ENCODE measurements at places on chromosomes 7 and 10.
A peak's percentile ranks its signal among the peaks of the same experiment; 100 is the strongest.

DNA sequence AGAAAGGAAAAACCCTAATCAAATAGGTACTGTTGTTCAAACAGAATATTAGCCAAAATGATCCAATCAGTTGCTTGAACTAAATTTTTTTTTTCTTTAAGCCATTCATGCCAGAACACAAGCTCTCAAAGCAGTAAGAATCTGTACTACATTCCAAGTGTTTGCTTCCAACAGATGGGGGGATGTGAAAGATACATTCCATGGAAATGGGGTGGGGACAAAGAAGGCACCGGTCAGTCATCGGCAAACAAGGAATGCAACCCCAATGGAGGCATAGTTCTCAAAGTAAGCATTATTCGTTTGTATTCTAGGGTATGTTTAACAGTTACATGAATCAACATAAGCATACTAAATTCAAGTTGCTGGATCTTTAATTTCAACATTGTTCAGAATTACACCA lies 32.5 kb downstream of the C10orf143 start:
- no peaks in the 10 kb centered on the region for H3K4me1 ChIP-seq
- H3K27me3 ChIP-seq, result no peaks in the 10 kb centered on the region
- H3K36me3 ChIP-seq, result peaks cover 10% of the 10 kb centered on the region
- H3K4me3 ChIP-seq, result no peak overlapping the region
- H3K27ac ChIP-seq, result no peak overlapping the region

GRCh38 chr10:26445411-26446031 lies 7.4 kb downstream of the APBB1IP start:
- H3K4me3 ChIP-seq, result no peak overlapping the region
- peak overlapping the region; percentile 96 for H3K27ac ChIP-seq
- peaks cover 46% of the 10 kb centered on the region for H3K4me1 ChIP-seq
- H3K36me3 ChIP-seq, result no peaks in the 10 kb centered on the region
- no peaks in the 10 kb centered on the region for H3K27me3 ChIP-seq

DNA sequence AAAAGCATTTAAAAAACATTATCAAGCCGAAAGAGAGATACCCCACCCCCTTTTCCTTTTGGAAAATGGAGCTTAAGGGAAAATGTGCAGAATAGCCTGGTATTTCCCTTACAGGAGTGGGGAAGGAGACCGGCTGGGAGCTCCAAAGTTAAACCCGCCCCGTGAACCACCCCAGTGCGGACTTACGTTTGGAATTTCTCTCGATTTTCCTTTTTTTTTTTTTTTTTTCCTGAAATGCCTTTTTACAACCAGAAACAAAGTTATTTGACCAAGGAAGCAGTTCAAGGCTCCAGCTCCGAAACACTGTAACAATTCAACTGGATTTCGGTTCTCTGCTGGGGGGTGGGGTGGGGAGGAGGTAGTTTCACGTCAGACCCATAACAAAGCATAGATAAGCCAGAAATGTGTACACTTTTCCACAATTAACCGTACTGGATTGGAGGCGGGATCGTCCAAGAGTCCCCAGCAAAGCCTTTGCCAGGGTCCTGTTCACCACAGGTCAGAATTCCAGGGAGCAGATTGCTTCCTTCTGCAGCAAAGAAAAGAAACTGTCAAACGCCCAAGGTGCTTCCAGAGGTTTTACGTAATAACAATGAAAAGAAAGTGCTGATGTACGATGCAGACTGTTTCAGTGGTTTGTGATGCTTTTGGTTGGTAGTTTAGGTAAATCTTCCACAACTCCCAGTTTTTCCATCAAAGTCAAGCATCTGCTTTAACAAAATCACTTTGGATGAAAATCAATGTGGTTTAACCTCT lies 6.7 kb downstream of the SKIDA1 start:
- peaks cover 34% of the 10 kb centered on the region for H3K4me1 ChIP-seq
- no peak for DNase-seq
- no peaks in the 10 kb centered on the region for H3K36me3 ChIP-seq

GRCh38 chr10:1290071-1290471 lies 233.9 kb downstream of the WDR37 start:
- no peaks in the 10 kb centered on the region for H3K4me1 ChIP-seq
- H3K27me3 ChIP-seq, result no peaks in the 10 kb centered on the region
- no peak for DNase-seq
- H3K36me3 ChIP-seq, result no peaks in the 10 kb centered on the region

DNA sequence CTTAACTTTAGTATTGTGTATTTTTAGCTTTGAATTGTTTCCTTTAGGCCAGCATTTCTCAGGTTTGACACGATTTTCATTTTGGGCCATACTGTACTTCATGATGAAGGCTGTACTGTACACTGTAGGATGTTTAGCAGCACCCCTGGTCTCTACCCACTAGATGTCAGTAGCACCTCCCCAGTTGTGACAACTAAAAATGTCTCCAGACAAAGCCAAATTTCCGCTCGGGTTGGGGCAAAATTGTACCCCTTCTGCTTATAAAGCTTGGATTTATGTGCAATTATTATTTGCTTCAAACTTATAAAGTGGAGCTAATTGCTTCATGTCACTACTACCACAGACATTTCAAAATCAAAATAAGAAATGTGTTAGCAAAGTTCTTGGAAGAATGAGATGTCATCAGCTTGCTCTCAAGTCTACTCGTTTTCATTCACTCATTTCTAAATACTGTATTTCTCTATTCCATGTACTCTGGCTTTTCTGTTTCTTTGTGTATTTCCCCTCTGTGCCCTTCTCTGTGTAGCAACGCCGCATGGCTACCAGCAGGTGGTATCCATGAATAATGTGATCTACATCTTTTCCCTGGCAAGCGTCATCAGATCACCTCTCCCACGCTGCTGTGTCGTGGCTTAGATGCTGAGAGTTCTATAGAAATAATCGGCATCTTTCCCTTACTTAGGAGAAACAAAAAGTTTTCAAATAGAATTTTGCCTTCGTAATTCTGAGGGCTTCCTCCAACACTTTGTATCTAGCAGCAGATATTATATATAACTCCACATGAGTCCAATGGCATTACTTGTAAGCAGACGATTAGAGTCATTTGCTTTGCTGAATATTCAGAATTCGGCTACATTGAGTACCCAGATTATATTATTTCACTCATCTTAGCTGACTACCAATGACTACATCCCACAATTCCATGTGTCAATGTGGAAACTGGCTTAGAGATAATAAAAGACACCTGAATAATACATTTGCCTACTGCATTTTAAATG lies 47.8 kb upstream of the CALCR start:
- no peak overlapping the region for H3K4me3 ChIP-seq
- no peak overlapping the region for H3K27ac ChIP-seq
- no peak for DNase-seq
- no peaks in the 10 kb centered on the region for H3K4me1 ChIP-seq

DNA sequence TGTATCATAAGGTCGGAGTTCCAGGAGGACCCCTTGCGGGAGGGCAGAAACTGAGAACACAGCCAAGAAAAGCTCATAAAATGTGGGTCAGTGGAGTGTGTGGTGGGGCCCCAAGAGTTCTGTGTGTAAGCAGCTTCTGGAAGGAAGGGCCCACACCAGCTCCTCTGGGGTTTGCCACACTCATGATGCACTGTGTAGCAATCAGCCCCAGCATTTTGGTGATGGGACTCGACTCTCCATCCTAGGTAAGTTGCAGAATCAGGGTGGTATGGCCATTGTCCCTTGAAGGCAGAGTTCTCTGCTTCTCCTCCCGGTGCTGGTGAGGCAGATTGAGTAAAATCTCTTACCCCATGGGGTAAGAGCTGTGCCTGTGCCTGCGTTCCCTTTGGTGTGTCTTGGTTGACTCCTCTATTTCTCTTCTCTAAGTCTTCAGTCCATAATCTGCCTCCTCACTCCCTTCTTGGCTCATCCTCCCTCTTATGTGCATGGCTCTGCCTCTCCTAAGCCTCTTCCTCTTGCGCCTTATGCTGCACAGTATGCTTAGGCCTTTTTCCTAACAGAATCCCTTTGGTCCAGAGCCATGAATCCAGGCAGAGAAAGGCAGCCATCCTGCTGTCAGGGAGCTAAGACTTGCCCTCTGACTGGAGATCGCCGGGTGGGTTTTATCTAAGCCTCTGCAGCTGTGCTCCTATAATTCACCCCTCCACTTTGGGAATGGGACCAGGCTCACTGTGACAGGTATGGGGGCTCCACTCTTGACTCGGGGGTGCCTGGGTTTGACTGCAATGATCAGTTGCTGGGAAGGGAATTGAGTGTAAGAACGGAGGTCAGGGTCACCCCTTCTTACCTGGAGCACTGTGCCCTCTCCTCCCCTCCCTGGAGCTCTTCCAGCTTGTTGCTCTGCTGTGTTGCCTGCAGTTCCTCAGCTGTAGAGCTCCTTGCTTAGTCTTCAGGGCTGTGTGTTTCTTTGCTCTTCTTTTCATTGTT lies 17.8 kb downstream of the PRSS2 start:
- peaks cover 63% of the 10 kb centered on the region for H3K4me1 ChIP-seq
- peaks cover 20% of the 10 kb centered on the region for H3K36me3 ChIP-seq
- no peaks in the 10 kb centered on the region for H3K27me3 ChIP-seq
- peak overlapping the region; percentile 99 for H3K27ac ChIP-seq

DNA sequence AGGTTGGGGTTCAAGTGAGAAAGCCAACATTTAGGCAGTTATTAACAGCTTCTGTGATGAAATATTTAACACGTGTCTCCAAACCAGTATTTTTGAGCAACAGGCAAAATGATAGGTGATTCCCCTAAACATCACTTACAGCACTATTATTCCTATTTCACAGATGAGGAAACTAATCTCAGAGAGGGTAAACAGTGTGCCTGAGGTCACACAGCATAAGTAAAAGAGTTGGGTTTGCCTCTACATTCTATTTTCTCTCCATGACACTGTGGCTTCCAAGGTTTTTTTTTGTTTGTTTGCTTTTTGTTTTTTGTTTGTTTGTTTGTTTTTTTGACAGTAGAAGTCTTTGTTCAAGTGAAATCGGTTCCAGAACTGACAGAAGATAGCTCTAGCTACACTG lies 43.2 kb upstream of the PDCD4 start:
- no peak for DNase-seq
- no peaks in the 10 kb centered on the region for H3K27me3 ChIP-seq
- H3K27ac ChIP-seq, result no peak overlapping the region
- H3K36me3 ChIP-seq, result no peaks in the 10 kb centered on the region
- H3K4me1 ChIP-seq, result no peaks in the 10 kb centered on the region
- H3K4me3 ChIP-seq, result no peak overlapping the region

DNA sequence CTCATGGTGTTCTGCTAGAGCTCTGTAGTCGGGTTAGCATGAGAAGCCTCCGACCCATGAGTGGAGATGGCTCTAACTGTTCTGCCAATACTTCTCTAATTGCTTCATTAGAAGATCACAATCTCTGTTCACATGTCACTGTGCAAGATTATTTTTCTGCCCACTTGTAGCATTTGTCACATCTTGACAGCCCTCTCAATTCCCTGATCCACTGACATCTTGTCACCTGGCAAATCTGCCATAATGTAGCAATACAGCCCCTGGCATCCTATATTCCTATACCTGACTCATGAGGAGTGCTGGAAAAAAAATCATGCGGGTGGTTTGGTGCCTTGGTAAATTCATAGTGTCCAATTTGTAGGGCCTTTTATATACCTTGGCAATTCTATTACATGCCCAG lies 58.4 kb downstream of the ST8SIA6 start:
- no peaks in the 10 kb centered on the region for H3K36me3 ChIP-seq
- H3K4me1 ChIP-seq, result no peaks in the 10 kb centered on the region
- no peak for DNase-seq
- H3K27me3 ChIP-seq, result no peaks in the 10 kb centered on the region

DNA sequence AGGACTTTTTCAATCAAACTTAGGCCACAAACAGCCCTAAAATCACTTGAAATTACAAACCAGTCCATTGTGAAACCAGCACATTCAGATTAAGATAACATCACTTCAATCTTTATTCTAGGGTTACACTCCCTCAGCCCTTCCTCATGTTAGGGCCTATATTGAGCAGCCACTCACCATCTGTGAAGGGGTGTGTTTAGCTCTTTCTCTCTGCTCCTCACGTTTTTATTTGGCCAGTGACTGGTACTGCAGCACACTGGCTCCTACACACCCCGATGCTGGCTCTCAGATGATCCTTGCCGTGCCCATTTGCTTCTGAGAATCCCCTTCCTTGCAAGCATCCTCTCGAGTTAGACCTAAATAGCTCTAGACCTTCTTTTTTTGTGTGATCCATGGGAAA lies 604.5 kb downstream of the INHBA start:
- H3K36me3 ChIP-seq, result no peaks in the 10 kb centered on the region
- H3K4me1 ChIP-seq, result no peaks in the 10 kb centered on the region
- H3K27me3 ChIP-seq, result no peaks in the 10 kb centered on the region
- H3K27ac ChIP-seq, result no peak overlapping the region

DNA sequence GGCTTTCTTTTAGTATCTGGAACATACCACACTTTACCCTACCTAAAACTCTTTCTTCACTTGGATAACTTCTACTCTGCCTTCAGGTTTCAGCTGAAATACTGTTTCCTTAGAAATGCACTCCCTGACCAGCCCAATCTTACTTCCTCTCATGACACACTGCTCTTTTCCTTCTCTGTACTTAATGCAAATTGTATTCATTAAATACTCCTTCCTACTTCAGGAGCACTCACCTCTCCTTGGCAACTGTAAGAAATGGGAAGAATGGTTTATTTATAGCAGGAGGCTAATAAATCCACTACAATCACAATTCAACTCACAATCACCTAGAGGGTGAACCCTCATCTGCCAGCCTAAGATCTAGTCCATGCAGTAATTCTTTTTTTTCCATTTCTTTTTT lies 15.2 kb downstream of the ZCWPW1 start:
- no peak for DNase-seq
- H3K36me3 ChIP-seq, result no peaks in the 10 kb centered on the region
- H3K27me3 ChIP-seq, result no peaks in the 10 kb centered on the region
- H3K4me3 ChIP-seq, result no peak overlapping the region

GRCh38 chr7:42902331-42902730 lies 9.5 kb downstream of the C7orf25 start:
- no peaks in the 10 kb centered on the region for H3K27me3 ChIP-seq
- no peaks in the 10 kb centered on the region for H3K4me1 ChIP-seq
- H3K4me3 ChIP-seq, result no peak overlapping the region
- DNase-seq, result no peak
- no peak overlapping the region for H3K27ac ChIP-seq
